Stimulated activated CD4-positive, alpha-beta T cell treated with anti-CD3 and anti-CD28 coated beads, Interleukin-1b, Interleukin-23, amount 100 ng/mL, for 48 hours (primary cell): ENCODE measurements at places on chromosomes 12 and 14.

DNA sequence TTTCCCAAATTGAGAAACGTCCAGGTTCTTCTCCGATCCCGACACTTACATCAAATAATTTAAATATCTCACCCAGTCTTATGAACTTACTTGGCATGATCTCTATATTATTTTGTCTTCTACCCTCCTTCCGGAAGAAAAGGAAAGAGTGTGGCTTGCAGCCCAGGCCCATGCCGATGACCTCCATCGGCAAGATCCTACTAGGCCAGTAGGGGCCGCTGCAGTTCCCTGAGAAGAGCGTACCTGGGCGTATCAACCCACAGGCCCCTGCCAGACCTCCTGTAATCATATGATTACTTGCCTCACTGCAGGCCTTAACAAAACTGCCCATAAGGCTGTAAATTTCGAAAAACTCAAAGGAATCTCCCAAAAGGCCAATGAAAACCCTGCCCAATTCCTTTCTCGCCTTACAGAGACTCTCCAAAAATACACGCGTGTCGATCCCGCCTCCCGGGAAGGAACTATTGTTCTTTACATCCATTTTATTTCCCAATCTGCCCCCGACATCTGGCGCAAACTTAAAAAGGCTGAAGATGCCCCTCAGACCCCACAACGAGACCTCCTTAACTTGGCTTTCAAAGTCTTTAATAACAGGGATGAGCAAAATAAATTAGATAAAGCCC, 69.6 kb downstream of the MOK start:
- DNase-seq, result peak; percentile 80

DNA sequence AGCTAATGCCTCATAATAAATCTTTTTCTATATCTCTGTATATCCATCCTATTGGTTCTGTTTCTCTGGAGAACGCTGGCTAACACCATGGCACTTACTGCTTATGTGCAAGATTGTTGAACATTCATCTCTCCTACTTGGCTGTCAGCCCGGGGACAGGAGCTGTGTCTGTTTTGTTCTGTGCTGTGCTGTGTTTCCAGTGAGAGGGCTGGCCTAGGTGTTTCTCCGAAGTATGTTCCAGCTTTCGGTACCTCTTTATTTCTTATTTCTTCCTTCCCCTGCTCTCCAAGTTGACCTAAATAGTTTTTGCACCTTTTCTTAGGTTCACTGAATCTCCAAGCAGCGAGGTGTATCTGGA, 18.8 kb upstream of the NR4A1 start:
- DNase-seq, result no peak

DNA sequence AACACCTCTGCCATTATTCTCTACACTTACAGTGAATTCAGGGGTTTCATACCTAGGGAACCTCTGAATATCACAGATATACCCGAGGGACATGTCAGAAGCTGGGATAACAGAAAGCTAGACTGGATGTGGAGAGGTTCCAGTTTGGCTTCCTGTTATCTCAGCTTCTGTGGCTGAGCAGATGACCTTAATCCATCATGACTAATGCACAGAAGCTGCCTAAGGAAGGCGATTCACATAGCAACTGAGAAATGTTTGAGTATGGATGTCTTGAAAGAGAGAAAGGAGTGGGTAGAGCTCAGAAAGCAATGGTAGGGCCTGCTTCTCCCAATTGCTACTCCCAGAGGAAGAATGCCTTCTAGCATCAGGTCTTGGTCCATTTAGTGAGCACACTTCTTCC, 187.6 kb downstream of the RMST start:
- DNase-seq, result no peak

- peak; percentile 58 for DNase-seq
Measured at GRCh38 chr12:6620137-6620884, 13.1 kb upstream of the CHD4 start.

GRCh38 chr12:6626654-6627283, 9.0 kb downstream of the LPAR5 start:
- no peak for DNase-seq

GRCh38 chr12:44881197-44881596, 5.1 kb upstream of the NELL2 start:
- no peak for DNase-seq

DNA sequence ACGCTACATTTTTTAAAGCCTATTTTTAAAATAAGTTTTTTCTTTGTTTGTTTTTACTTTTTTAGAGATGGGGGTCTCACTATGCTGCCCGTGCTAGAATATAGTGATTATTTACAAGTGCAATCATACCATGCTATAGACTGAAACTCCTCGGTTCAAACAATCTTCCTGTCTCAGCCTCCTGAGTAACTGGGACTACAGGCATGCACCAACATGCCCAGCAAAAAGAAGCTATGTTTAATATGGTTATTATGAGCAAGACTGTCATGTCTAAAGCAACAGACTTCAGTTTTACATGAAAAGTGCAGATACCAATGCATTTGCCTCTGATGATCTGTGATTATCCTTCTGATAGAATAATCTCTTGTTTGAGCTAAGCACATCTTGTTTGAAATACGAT, 45.6 kb upstream of the SGPP1 start:
- DNase-seq, result no peak

- no peak for DNase-seq
Measured at GRCh38 chr14:23301969-23302289, 730 bp downstream of the PPP1R3E start.

- no peak for DNase-seq
Measured at GRCh38 chr12:127941332-127941731, 325.6 kb upstream of the TMEM132C start.

DNA sequence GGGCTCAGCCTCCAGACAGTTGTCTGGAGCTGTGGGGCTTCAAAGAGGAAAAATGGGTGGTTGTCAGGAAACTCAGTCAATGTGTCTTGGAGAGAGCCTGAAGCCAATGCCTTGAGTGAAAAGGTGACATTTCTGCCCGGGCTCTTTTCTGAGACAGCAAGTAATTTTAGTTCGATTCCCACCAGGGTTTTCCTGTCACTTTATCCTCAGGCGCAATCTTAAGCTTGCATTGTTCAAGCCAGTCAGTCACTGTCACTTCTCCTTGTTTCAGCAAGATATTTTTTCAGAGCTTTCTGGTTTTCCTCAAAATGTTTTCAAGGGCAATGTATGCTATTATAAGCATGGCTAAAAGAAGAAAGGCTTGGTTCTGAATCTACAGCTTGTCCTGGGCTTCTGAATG, 404.7 kb upstream of the SEL1L start:
- DNase-seq, result no peak

DNA sequence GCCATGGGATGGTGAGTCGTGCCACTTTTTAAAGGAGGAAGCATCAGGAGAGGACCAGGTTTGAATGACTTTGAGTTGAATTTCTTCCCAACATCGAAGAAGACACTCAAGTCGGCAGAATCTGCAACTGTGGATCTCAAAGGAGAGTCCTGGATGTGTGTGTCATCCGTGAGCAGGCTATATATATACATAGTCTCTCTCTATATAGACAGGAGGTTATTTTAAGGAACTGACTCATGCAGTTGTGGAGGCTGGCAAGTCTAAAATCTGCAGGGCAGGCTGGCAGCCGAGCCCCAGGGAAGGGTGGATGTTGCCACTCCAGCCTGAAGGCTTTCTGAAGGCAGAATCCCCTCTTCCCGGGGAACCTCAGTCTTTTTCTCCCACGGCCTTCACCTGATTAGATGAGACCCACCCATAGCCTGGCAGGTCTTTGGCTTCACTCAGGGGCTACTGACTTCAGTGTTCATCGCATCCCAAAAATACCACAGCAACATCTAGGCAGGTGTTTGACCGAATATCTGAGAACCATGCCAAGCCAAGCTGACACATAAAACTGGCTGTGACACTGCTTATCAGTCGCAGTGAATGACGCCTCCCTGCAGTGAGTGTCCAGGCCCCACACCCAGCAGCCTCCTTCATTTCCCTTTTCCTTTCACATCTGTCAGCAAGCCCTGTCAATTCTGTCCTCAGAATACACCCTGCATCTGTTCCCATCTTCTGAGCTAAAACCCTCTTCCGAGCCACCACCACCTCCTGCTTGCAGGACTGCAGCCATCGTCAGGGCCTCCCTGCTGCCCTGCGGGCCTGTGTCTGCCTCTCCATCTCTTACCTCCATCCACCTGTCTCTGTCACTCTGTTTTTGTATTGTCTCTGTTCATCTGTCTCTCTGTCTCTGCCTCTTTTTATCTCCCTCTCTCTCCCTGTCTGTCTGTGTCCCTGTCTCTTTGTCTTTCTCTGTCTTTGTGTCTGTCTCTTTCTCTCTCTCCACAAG, 54.0 kb downstream of the ZNF664 start:
- no peak for DNase-seq

GRCh38 chr12:6956021-6956727, 5.0 kb downstream of the PTPN6 start:
- DNase-seq, result no peak

DNA sequence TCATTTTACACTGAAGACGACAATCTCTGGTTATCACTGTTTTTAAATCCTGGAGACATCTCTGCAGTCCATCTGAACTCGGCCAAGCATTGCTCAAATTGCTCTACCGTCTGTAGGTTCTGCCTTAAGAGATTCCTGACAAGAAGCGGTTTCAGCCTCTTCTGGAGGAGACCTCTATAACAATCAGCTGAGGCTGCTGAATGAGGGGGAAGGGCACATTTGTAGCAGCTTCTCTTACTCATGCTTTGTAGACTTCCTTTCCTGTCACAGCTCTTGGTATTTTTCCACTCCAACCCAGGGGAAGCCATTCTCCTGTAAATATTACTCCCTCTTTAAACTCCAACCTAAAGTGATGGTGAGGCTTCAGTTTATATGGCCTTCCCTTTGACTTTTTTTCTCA, 3.0 kb downstream of the ARG2 start:
- peak; percentile 25 for DNase-seq

- no peak for DNase-seq
Measured at GRCh38 chr14:53778263-53778662, 178.4 kb downstream of the BMP4 start.

DNA sequence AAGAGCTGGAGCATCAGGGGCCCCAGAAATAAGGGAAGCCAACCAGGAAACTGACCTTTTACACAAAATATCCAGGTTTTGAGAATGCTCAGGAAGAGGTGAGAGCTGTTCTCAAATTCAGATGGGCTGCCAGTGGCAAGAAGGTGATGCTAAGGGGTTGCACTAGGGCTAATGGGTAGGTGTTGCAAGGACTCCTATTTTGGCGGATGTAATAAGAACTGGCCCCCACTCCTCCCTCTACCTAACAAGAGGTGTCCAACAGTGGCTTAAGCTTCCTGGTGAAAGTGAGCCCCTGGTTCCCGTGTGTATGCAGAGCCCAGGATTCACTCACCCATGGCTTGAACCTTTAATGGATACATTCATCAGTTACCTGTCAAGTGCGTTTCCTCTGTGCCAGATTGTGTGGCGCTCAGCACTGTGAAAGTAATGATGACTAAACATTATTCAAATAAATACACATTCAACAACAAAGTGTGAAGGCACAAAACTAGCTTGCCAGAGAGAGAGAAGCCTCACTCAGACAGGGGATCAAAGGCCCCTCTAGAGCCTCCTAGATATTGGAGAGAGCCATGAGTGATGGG, 705 bp upstream of the CHGA start:
- no peak for DNase-seq

DNA sequence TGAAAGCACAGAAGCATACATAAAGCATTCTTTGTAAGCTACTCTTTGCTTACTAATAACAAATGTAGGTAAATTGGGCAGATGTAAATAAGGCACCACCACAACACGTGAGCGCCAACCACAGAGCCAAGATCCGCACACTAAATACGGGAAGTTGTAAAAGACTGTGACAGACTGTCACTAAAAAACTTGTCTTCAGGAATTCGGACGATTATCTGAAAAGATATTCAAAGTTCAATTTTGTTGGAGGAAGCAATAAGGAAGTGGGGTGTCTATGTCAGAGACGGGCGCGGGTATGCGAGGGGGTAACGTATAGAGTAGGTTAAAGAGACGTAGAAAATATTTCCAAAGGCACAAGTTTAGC, 1.5 kb upstream of the HSP90B1 start:
- peak; percentile 71 for DNase-seq

DNA sequence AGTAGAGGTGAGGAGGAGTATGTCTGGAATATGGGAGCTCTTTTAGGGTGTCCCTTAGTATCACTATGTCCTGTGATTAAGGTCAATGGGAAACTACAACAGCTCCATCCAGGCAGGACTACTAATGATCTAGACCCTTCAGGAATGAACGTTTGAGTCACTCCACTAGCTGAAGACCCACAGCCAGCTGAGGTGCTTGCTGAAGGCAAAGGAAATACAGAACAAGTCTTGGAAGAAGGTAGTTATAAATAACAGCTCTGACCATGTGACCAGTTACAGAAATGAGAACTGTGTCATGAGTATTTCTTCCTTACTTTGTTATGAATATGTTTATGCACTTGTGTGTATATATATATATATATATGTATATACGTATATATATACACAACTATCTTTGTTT, 40.5 kb upstream of the USP44 start:
- no peak for DNase-seq

DNA sequence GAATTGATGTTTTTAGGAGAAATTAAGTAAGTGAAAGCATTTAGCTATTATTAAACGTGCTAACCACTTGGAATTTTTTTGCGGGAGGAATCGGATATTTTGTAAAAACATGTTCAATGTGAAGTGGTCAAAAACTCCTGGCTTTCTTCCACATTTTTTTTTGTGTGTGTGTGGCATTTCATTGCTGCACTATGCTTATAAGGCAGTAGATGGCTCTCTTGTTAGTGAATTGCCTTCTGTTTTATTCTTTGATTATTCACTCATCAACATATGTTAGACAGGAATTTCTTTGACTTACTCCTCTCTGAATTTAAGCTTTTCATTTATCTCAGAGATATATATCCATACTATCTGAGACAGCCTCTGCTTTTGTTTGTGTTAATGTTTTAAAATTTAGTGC, 71.3 kb downstream of the DERA start:
- no peak for DNase-seq

- DNase-seq, result peak; percentile 20
Measured at GRCh38 chr12:39619316-39619659, 315 bp downstream of the ABCD2 start.

DNA sequence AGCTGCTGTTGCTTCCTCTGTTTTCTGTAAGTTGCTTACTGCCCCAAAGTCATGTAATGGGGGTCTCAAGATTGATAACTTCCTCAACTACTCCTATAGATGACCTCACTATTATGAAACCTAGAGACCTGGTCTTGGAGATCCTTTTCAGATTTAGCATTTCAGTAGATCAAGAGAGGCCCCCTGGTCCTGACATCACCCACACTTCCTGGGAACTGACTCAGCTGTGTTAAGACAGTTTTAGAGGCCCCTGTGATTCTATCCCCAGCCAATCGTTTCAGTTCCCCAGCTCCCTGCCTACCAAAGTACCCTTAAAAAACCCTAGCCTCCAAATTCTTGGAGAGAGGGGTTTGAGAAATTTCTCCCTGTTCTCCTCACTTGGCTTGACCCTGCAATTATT, 9.2 kb upstream of the ARG2 start:
- peak; percentile 42 for DNase-seq

DNA sequence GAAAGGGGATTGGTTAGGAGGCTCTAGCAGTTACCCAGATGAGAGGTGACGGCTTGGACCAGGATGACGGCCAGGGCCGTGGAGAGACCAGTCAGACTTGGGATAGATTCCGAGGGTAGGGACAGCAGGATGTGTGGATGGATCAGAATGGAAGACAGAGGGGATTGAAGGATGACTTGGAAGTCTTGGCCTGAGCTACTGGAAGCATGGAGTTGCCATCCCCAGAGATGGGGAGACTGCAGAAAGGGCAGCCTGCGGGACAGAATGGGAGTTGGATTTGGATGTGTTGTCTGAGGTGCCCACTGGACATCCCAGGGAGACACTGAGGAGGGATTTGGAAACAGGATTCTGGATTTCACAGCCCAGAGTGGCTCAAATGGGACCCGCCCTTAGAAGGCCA, 102.3 kb downstream of the CALM1 start:
- DNase-seq, result no peak
